ENCODE measurements at places on chromosomes 5 and 9. TPM values are rescaled to one million over a fixed set of nuclear protein-coding genes. Genes with fewer than 3 reads are reported as not detected.

- DNase-seq, result no peak
Measured at GRCh38 chr5:143041-143440, 48.3 kb upstream of the LRRC14B start.

- DNase-seq, result no peak
Measured at GRCh38 chr5:115947260-115947659, 15.0 kb upstream of the LVRN start.

- DNase-seq, result no peak
Measured at GRCh38 chr5:84453405-84453804, 68.7 kb upstream of the EDIL3 start.

DNA sequence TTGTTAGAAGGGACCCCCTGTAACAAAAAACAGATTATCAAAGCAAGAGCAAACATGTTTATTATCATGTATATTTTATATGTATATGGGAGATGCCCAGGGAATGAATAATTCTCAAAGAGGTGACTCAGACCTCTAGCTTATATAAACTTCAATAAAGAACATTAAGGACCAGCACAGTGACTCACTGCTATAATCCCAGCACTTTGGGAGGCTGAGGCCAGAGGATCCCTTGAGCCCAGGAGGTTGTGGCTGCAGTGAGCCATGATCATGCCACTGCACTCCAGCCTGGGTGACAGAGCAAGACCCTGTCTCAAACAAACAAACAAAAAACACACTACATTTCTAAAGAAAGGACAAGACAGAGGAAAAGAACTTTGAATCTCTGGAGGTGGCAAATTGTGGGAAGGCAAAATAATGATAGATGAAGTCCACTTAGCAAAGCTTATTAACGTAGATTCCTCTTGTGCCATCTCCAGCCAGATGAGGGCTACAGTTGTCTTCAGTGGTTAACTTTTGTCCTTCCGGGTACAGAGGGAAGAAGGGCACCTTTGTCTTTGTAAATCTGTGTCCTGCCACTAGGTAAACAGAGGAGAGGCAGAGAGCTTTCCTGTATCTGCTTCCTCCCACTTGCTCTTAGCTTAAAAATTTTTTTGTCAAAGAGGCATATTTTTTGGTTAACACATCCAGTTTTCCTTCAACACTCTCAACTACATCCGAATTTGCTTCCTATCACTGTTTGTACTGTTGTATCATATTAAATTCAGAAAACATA is 7.5 kb upstream of the RFK start:
- no peak for DNase-seq

DNA sequence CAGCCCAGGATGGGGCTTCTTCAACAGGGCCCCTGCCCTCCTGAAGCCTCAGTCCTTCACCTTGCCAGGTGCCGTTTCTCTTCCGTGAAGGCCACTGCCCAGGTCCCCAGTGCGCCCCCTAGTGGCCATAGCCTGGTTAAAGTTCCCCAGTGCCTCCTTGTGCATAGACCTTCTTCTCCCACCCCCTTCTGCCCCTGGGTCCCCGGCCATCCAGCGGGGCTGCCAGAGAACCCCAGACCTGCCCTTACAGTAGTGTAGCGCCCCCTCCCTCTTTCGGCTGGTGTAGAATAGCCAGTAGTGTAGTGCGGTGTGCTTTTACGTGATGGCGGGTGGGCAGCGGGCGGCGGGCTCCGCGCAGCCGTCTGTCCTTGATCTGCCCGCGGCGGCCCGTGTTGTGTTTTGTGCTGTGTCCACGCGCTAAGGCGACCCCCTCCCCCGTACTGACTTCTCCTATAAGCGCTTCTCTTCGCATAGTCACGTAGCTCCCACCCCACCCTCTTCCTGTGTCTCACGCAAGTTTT is 23.6 kb downstream of the PCDHGC5 start:
- DNase-seq, result peak; percentile 82

DNA sequence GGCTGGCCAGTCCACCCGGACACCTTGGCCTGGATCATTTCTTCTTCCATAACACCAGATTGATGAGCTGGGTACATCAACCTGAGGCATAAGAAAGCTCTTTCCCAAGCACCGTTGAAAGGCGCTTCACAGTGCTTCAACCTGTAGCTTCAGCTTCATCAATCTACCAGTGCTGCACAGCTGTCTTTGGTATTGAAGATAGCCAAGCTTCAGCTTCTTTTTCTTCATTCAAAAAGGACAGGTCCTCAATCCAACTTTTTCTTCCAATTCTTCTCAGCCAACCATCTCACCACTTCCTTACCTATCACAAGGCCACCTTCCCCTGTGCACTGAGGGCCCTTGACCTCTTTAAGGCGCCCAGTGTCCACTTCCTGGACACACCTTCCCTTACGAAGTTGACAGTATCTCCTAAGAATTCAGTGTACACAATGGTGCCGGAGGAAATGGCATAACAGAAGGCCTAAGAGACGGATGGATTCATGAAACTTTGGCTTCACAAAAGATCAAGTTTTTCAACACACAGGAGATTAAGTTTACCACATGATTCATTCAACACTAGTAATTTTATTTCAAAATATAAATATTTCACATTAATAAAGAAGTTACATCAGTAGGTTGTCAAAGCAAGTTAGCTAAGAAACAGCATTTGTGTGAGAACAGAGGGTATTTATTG is 1.4 kb upstream of the CTNNAL1 start:
- no peak for DNase-seq

GRCh38 chr9:4894076-4894475 is 91.0 kb upstream of the JAK2 start:
- DNase-seq, result no peak

- no peak for DNase-seq
Measured at GRCh38 chr5:96709152-96709821, 47.1 kb downstream of the CAST start.

DNA sequence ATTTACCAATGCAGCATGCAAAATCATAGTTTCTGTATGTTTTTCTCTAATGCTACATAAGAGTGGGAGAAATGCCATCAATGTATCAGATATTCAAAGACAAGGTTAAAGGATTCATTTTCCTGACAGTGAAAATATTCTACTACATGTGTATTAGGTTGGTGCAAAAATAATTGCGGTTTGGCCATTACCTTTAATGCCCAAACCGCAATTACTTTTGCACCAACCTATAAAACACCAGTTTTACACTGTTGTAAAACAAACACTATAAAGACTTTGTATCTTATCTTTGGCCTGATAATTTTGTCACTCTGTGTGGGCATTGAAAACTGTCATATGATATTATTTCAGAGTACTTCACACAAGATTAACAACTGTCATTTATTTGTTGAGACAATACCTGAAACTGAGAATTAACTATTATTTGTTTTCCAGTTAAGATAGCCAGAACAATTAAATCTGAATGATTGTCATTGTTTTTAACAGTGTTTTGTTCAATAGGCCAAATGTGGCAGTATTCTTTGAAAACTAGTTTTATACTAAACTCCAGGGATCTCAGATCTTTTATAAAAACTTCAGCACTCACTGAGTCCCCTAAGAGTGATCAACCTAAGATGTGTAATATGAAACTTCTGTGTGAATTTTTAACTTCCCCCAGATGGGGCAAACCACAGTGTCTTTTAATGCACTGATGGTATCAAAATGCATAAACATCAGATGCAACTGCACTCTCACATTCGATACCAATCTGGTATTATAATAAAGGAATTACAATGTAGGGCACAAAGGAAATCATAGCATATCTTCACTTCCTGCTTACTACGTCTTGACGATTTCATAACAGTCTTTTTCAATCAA is 53.8 kb upstream of the FBN2 start:
- no peak for DNase-seq

DNA sequence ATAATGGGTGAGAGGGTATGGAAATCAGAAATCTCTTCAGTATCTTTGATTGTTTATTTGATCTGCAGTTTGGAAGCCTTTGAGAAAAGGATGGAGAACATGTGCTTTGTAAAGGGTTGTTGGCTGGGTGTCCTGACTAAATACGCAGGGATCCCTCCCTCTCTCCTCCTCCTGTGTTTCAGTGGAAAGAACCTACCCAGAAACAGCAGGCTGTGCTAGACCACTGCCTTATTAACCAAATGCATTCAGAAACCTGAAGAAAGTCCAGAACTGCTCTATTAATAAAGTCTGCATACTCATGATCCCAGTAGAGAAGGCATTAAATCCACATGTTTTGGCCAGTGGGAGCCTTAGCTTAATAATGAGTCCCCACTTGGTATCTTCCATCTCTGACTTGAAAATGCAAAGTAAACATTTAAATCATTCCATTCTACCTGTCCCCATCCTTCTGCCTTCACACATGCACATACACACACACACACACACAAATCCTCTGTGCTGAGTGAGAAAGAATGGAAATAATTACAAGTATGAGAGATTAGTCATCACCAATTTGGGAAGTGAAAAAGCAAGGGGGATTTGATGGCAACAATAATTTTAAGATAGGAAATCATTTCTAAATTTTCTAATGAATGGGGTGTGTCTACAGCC is 10.0 kb upstream of the LECT2 start:
- no peak for DNase-seq

- DNase-seq, result no peak
Measured at GRCh38 chr5:174922955-174923354, 198.6 kb downstream of the MSX2 start.

Gene C9orf85
- 10.0 TPM for total RNA-seq

Gene PRSS3
- total RNA-seq, result 2.0 TPM

Gene ZNF883
- 3.2 TPM for total RNA-seq

Gene DMRT2
- total RNA-seq, result not detected

Gene SOHLH1
- not detected for total RNA-seq

Gene CYLC2
- total RNA-seq, result not detected

Gene CCL21
- total RNA-seq, result 34.2 TPM

Data from ovary (tissue), 10 donors.